ENCODE measurements at places on chromosomes 7 and 10.

DNA sequence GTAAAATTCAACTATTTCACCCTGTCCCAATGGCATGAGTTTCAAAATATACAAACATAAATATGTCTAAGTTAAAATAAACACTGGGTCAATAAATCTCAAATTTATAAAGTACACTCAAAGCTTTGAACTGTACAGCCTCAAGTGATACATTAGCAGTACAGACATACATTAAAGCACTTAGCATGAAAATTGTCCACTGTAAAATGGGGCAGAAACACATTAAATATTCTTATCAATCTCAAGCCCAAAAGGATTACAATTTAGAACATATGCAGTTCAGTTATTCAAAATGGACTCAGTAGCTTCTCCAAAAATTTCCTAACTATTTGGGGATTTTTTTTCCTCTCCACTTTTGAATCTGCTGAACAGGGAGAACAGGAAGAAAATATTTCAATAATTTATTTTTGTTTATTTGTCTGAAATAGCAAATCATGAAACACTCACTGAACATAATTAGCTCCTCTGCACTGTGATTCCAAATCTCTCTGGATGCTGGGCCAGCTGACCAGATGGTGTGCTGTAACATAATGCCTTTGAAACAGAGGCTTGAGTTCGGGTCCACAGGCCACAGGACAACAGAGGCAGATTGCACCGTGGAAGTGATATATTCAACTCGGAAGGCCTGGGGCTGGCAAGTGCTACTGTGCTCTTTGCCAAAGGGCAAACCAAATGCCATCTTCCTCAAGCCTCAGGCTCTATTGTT lies 248.9 kb upstream of the LRRN3 start:
- no peak for DNase-seq

GRCh38 chr10:75468612-75469005 lies 37.2 kb downstream of the LRMDA start:
- DNase-seq: no peak

GRCh38 chr10:76035206-76036110 lies 604.0 kb downstream of the LRMDA start:
- DNase-seq: no peak

DNA sequence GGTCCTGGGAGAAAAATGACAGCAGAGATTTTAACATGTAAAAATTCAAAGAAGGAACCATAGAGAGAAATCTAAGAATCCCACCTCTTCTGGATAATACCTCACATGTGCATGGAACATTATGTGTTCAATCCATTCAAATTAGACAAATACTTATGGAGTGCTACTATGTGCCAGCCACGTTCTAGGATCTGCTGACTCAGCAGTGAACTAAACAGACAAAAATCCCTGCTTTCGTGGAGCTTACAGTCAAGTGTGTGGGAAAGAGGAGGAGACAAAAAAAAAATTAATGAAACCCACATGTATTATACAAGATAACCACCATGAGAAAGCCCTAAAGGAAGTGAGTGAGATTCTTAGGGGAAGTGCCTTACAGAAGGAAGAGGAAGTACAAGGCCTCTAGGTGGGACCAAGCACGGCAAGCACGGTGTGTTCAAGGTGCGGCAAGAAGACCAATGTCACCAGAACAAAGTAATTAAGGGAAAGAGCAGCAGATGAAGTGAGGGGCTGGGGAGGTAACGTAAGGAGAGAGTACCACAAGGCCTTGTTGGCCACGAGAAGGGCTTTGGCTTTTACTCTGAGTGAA lies 71.0 kb downstream of the SLC25A13 start:
- DNase-seq: no peak

DNA sequence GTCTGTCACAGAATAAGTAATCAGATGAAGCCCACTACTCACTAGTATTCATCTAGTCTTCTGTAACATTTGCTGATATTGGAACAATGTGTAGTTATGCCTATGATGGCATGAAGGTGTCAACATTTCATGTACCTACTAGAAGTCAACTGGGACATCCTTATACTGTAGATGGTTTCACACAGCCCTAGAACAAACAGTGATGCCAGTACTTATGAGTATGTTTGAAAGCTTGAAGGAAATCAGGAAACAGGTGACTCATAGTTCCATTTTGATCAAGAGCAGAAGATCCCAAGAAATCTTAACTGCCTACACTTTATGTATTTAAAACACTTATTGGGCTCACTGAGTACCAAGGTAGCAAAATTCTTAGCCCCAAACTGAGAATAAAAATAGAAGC lies 1519.6 kb downstream of the REEP3 start:
- no peak for DNase-seq

GRCh38 chr10:77699080-77699645 lies 61.6 kb upstream of the KCNMA1 start:
- no peak for DNase-seq

GRCh38 chr10:116097239-116097784 lies 175.7 kb downstream of the GFRA1 start:
- DNase-seq: no peak

DNA sequence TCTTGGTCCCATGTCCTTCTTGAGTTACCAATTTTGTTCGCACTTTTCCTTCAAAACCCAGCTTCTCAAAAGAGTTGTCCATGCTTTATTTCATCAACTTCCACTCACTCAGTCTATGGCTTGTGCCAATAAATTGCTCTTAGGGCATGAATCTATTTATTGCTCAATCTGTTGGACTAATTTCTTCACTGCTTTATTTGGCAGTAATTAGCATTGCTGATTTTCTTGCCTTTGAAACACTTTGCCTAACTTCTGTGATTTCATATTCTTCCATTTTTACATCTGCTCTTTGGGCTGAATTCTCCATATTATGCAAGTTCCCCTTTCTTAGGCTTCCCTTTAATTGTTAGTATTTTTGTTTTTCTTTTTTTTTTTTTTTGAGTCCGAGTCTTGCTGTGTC lies 16.8 kb downstream of the DLD start:
- no peak for DNase-seq

DNA sequence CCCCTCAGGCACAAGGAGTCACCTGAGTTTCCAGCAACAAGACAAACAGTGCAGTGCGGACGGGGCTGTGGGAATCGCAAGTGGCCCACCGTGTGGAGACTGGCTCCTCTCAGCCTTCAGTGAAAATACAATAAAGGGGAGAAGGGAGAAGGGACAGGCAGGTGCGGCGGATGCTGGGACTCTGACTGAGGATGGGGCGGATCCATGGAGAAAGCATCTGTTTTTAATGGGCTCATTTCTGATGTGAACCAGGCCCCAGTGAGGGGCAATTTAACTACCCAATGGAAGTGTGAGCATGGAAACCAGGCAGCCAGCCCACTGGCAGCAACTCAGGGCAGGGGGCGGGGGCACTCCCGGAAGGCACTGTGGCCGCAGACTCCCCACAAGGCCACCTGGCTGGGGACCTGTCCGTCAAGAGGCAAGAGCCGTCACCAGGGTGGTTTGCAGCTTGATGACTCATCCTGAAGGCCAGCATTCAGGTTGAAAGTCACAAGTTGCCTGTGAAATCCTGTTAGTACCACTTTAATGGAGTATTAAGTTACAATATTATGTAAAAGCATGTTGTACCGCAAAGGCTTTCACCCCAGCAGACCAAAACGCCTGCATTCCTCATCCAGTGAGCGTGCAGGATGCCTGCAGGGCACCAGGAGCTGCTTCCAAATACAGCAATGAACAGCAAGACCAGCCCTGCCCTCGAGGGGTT lies 476.4 kb downstream of the PTPRN2 start:
- no peak for DNase-seq

DNA sequence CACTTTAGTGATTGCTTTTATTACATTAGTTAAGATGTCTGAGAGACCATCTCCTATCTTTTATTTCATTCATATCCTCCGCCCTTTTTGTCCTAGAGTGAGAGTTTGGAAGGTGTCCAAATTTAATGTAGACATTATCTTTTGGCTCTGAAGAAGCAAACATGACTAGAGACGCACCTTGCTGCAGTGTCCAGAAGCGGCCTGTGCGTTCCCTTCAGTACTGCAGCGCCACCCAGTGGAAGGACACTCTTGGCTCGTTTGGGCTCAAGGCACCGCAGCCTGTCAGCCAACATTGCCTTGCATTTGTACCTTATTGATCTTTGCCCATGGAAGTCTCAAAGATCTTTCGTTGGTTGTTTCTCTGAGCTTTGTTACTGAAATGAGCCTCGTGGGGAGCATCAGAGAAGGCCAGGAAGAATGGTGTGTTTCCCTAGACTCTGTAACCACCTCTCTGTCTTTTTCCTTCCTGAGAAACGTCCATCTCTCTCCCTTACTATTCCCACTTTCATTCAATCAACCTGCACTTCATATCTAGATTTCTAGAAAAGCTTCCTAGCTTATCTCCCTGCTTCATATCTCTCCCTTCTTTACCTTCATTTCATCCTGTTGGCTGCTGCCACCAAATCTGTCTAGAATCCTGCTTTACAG lies 10.4 kb upstream of the CLCN1 start:
- peak; percentile 46 for DNase-seq

- DNase-seq: no peak
These were observed 52.6 kb downstream of the GNAI1 start for GRCh38 chr7:80187279-80187678.

DNA sequence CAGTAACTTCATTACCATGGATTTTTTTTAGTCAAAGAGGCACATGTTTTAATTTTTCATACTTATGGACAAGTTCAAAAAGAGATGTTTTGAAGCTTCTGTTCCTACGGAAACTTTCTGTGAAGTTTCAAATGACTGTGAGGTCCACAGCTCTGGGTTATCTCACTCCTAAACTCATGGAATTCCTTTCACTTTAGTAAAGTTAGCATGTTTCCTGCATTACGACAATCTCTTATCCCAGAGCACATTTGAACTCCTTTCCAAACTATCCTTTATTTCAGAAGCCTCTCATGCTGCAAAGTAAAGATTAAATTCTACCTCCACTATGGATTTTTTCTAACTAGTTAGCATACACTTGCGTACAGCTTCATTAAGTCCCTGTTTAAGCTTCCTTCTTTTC lies 15.3 kb upstream of the ADD3 start:
- no peak for DNase-seq

DNA sequence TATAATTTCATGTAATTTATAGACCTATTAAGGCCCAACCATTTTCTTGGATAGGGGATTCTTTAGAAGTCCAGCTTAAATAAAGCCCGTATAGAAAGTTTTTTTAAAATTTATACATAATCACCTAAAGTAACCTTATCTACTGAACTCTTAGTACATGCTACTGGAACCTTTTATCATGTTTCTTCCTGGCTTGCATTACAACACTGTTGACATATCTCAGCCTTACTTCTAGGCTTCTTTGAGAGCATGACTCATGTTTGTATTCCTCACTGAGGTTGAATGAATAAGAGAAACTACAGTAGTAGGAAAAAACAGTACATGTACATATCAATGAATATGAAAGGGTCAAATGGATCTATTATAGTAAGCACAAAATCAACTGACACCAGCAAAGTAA lies 8.2 kb upstream of the MAGI2 start:
- DNase-seq: no peak

- DNase-seq: no peak
These were observed 217.2 kb upstream of the HDAC9 start for GRCh38 chr7:18278316-18278715.

- DNase-seq: no peak
These were observed 121.4 kb downstream of the DNAJB6 start for GRCh38 chr7:157458254-157458633.

- DNase-seq: no peak
These were observed 95.3 kb downstream of the SEC61G start for GRCh38 chr7:54663603-54664234.

DNA sequence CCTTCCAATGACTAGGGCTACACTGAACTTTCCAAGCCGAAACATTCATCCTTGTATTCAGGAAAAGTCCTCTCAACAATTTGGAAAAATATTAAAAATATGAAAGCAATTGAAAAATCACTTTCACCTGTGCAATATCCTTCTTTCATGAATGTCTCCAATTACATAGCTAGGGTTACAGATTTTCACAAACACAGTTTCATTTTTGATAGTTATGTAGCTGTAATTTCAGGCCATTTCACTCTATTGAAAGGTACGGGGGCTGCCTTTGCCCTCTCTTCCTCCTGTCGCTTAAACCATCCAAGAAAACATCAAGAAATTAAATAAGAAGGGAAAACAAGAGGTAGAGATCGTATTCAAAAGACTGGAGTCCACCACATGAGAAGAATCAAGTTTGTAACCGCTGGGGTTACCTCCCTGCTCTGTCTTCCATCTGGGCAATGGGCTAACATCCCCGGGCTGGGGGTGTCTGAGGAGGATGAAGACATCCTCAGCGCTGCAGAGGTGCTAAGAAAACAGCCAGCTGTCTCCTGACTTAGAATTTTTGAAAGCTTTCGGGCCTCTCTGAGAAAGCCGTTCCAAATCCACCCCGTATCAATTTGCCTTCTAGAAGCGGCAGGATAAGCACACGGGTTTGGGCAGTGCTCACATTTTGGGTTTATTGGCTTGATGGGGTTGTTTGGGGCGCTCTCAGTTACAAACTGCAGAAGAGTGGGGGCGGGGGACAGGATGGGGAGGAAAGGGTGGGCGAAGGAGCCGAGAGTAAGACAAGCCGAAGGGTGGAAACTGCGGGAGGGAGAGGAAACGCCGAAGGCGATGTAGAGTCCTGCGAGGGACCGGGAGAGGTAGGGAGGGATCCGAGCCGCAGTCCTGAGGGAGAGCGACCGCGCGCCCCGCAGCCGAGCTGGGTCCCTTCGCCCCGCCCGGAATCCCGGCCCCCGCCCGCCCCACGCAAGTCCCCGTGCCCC lies 24.3 kb upstream of the VAX1 start:
- DNase-seq: no peak

- DNase-seq: no peak
These were observed 1012.4 kb upstream of the C7orf33 start for GRCh38 chr7:147578196-147578595.

DNA sequence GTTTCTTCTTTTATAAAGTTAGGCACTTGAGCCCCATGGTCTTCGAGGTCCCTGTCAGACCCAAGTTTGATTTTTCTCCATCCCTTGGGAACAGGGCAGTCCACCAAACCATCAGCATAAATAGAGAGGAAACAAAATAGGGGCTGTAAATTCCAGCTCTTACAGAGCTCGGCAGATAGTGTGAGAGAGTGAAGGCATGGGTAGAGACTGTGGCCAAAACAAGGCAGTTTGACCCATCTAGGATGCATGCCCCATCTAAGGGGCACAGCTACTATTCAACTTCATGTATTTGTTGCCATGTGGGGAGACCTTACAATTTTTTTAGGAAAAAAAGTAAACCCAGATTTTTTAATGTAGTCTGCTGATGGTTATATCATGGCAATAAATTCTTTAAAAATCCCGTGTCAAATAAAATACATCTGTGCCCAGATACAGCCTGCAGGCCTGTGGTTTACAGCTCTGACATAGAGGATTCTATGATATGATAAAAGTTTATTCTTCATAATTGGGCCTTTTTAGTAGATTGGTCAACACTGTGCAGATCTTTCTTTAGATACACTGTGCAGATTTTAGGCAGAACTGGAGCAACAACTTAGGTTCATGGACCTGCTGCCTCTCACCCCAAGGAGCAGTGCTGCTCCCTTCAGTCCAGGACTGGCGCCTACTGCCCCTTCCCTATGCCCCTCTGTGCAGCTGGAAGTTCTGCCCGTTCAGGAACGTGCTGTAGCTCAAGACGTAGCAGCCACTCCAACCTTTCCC lies 5.3 kb downstream of the PPP1R3C start:
- DNase-seq: no peak
